Activated naive CD8-positive, alpha-beta T cell treated with anti-CD3 and anti-CD28 coated beads, Interleukin-2, amount 50 U/mL, for 24 hours (primary cell): ENCODE measurements at places on chromosomes 3 and 15.

- DNase-seq: no peak
Observed at GRCh38 chr15:58015565-58015964, 49.9 kb downstream of the ALDH1A2 start.

GRCh38 chr3:53921296-53921695 lies 29.6 kb upstream of the SELENOK start:
- DNase-seq: no peak

DNA sequence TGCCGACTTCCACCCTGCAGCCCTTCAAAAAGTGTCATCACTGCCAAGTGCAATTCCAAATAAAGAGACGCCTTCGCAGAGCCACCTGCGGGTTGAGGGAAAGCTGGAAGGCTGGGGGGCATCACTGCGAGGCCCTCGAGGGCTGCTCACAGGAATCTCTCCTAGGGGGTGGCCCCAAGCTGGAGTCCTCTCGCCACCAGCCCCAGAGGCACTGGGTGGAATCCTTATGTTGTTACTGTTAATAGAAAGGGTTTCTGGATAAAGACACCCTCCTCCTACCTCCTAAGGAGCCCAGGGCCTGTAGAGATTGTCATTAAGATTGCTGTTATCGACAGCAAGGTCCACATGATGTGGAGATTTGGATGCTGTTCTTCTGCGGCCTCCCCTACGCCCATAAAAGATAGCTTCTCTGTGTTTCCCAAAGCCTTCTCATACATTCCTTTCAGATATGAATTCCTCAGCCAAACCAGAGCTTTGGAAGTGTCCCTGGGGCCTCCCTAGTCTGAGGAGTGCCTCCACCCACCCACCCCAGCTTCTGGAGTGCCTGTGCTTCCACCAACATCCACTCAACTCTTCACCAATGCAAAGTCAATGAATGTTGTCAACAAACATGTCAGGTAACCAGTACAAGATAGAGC lies 512.7 kb downstream of the SHQ1 start:
- DNase-seq: no peak

GRCh38 chr3:26308454-26308853 lies 314.1 kb upstream of the LRRC3B start:
- no peak for DNase-seq

DNA sequence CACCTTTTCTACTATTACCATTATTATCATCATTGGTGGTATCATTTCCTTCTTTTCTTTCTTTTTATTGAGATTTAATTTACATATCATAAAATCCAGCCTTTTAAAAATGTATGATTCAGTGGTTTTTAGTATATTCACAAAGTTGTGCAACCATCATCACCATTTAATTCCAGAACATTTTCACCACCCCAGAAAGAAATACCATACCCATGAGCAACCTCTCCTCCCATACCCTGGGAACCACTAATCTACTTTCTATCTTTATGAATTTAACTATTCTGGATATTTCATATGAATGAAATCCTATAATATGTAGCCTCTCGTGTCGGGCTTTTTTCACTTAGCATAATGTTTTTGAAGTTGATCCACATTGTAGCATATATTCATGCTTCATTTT lies 29.1 kb downstream of the AAGAB start:
- DNase-seq: no peak

DNA sequence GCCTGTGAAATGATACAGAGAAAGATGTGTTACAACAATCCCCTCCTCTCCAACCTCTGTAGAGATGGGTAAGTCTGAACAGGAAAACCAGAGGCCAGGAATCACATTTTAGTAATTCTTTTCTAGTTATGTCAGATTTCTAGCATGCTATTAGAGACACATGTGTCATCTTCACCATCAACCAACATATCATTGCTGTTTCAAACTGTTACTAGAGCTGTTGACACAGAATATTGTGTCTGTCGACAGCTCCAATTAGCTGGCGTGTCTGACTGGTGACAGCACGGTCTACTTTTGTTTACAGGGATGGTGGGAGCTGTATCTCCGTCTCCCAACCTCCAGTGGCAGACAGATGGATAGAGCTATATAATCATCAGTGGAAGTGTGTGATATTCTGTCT lies 393.2 kb downstream of the SOX2 start:
- no peak for DNase-seq

- DNase-seq: no peak
Observed at GRCh38 chr3:134543113-134543512, 57.3 kb downstream of the CEP63 start.

GRCh38 chr15:58462973-58463663 lies 31.3 kb downstream of the LIPC start:
- DNase-seq: no peak

DNA sequence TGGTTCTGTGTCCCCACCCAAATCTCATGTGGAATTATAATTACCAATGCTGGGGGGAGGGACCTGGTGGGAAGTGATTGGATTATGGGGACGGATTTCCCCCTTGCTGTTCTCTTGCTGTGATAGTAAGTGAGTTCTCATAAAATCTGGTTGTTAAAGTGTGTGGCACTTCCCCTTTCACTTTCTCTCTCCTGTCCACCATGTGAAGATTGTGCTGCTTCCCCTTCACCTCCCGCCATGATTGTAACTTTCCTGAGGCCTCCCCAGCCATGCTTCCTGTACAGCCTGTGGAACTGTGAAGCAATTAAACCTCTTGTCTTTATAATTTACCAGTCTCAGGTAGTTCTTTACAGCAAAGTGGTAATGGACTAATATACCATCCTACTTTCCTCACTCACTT lies 289.6 kb downstream of the EFHB start:
- DNase-seq: no peak

DNA sequence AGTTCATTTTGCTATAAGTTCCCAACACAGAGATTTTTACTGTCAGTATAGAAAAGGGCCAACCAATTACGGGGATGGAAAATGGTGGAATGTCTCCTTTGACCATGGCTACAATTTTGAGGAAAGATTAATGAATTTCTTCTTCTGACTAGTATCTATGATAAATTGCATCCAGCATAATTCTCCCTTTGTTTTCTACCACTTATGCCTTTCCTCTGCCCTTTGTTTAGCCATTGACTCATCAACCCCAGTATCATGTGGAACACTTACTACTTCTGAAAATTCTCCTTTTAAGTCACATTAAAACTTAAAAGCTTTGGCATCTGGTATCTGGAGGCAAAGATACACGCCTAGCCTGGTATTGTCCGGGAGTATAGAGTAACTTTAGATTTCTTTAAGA lies 92.9 kb upstream of the CADPS start:
- no peak for DNase-seq

DNA sequence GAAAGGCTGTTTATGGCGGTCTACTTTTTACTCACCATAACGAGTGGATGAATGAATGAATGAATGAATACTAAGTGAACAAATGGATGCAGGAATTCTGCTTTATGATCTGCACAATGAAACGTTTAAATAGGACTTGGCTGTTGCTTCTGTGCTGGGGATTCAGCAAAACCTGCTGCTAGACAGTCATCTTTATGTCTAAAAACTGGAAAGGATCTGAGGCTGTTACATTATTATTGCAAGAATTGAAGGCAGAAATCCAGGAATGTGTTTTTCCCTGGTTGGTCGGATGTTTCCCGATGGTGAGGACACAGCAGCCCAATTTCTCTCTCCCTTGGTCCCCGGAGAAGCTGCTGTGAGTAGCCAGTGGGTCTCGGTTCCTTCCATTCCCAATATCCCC lies 94.2 kb downstream of the GABRG3 start:
- DNase-seq: no peak

GRCh38 chr3:124986192-124987143 lies 51.9 kb upstream of the MUC13 start:
- DNase-seq: no peak

GRCh38 chr3:155595371-155595770 lies 149.5 kb downstream of the PLCH1 start:
- DNase-seq: no peak

GRCh38 chr3:197960694-197961581 lies 921 bp downstream of the LMLN start:
- DNase-seq: peak; percentile 58

DNA sequence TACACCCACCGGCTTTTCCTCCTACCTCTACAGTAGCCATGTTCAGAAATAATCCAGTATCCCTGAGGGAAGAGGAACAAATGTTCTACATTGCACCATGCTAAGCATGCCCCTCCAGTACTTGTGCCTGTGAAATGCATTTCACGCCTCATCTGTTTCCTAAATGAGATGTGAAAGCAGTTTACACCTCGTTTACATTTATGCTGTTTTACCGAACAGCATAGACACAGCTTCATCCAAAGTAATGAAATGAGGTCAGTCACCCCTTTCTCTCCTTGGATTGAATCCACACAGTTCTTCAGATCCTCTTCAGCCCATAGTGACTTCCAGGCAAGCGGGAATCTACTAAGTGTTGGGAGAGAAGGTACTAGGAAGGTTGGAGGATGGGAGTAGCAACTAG lies 514.3 kb downstream of the PDCD6IP start:
- no peak for DNase-seq

GRCh38 chr3:29521751-29522150 lies 240.9 kb downstream of the RBMS3 start:
- no peak for DNase-seq

DNA sequence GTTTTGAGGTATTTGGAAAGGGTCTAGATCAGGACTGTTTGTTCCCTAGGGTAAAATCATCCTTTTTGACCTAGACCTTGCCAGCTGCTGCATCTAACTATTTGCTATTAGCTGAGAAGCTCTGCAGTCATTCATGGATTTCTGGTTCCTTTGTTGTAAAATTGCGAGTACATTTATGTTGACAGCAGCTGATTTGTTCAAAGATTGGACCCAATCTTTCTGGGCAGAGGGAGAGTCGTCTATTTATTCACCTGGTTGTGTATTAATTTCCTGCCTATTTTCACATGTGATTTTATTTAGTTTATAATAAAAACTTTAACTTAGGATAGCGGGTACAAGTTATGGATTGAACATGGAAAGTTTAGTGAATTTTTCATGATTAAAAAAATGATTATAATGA lies 236.3 kb downstream of the CNTN4 start:
- no peak for DNase-seq

- peak; percentile 14 for DNase-seq
Observed at GRCh38 chr3:171462224-171462623, 2.0 kb upstream of the TNIK start.

- no peak for DNase-seq
Observed at GRCh38 chr3:41673650-41674049, 288.3 kb downstream of the ULK4 start.

- DNase-seq: peak; percentile 34
Observed at GRCh38 chr3:32780735-32781210, 37.0 kb upstream of the TRIM71 start.

DNA sequence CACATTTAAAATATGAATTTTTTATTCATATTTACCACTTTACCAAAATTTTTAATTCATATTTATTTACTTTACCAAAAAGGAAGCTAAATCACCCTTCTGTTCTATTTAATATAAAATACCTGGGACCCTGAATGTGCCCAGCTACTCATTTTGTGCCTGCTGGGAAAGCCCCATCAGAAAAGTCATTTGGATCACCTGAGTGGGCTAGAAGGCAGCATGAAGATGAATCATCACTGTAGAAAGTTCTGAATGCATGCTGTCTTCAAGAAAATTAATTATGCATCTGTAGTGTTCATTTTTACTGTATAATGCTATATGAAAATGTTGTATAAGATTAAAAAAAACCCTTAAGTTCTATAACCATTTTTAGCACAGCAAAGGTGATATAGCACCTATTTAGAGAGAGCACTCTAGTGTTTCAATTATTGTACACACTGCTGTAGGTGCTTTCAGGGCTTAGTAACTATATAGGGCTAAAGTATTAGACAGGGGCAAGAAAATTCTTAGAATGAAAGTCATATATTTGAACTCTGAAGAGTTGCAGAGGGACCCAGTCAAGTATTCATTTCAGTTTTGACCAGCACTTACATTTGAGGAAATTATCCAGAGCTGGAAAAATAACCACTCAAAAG lies 175.1 kb downstream of the NFKBIZ start:
- no peak for DNase-seq

- no peak for DNase-seq
Observed at GRCh38 chr3:170405101-170405500, 13.6 kb upstream of the CLDN11 start.

GRCh38 chr3:142269767-142270166 lies 44.4 kb upstream of the GK5 start:
- DNase-seq: no peak

DNA sequence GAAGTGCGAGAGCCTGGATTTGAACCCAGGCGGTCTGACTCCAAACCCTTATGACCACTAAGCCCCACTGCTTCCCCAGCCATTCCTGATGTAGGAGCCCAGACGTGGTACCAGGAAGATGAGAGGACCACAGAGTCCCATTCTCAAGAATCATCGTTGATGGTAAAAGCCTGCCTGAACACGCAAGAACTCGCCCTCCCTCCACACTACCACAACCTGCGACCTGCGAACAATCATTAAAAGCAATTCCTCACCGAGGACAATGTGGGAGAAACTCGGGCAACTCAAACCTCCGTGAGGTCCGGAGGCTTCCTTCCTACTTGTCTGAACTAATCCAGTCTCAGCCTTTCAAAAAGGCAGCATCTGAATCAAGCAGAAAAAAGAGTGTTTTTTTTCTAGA lies 10.3 kb downstream of the MAGI1 start:
- DNase-seq: no peak

GRCh38 chr3:165642761-165643420 lies 194.3 kb downstream of the BCHE start:
- no peak for DNase-seq

GRCh38 chr3:165148876-165149441 lies 47.2 kb downstream of the SLITRK3 start:
- DNase-seq: no peak
